ENCODE measurements at places on chromosomes 7 and 10. TPM values are rescaled to one million over a fixed set of nuclear protein-coding genes. Genes with fewer than 3 reads are reported as not detected.

The C10orf71 gene
- 4.7 TPM for total RNA-seq

The CASTOR2 gene
- 15.1 TPM for total RNA-seq

The LIPK gene
- total RNA-seq, result not detected

The GPNMB gene
- 49.6 TPM for total RNA-seq

The KIAA1549 gene
- 4.2 TPM for total RNA-seq

The CLCN1 gene
- 4.7 TPM for total RNA-seq

The TAS2R41 gene
- not detected for total RNA-seq

The ZNF282 gene
- 22.4 TPM for total RNA-seq

The WNT8B gene
- not detected for total RNA-seq

The EGR2 gene
- total RNA-seq, result 3.7 TPM

The CYP17A1 gene
- not detected for total RNA-seq

The UBTD1 gene
- total RNA-seq, result 8.4 TPM

The KCNH2 gene
- total RNA-seq, result 7.3 TPM

The CCNJ gene
- 5.2 TPM for total RNA-seq

The MIOS gene
- 35.5 TPM for total RNA-seq

The GPR37 gene
- total RNA-seq, result 20.9 TPM

The MEIG1 gene
- total RNA-seq, result not detected

The PLCE1 gene
- total RNA-seq, result 29.2 TPM

The PROSER2 gene
- 1.0 TPM for total RNA-seq

The TMEM213 gene
- not detected for total RNA-seq

The TWIST1 gene
- total RNA-seq, result 12.0 TPM

The SMC3 gene
- total RNA-seq, result 18.3 TPM

The CNTNAP2 gene
- 14.1 TPM for total RNA-seq

The NET1 gene
- total RNA-seq, result 79.3 TPM

Measured in skeletal muscle tissue (tissue), 5 donors.